ENCODE measurements at places on chromosomes 16 and 17. TPM values are rescaled to one million over a fixed set of nuclear protein-coding genes. Genes with fewer than 3 reads are reported as not detected.

- no peak for DNase-seq
These were observed 2.4 kb upstream of the TTLL6 start for GRCh38 chr17:48819466-48819865.

Gene SLC16A3
- total RNA-seq = 137 TPM

Gene PCGF2
- 6.4 TPM for total RNA-seq

DNA sequence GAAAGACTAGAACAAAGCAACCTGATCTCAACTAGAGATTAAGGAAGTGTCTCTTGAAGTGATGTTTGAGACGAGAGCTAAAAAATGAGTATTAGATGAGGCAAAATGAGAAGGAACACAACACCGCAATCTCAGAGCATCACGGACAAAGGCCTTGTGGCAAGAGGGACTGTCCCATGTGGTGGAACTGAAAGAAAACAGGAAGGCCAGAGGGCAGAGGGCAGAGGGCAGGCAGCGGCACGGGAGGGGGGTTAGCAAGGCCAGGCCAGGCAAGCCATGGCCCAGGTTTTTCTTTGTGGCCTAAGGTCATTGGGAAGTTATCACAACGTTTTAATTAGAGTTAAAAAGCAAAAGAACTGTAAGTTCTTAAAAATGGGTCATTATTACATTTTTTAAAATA, 22.5 kb downstream of the RPA1 start:
- no peak for DNase-seq

Gene RNF43
- total RNA-seq = 0.13 TPM

Gene WNT3
- 1.9 TPM for total RNA-seq

DNA sequence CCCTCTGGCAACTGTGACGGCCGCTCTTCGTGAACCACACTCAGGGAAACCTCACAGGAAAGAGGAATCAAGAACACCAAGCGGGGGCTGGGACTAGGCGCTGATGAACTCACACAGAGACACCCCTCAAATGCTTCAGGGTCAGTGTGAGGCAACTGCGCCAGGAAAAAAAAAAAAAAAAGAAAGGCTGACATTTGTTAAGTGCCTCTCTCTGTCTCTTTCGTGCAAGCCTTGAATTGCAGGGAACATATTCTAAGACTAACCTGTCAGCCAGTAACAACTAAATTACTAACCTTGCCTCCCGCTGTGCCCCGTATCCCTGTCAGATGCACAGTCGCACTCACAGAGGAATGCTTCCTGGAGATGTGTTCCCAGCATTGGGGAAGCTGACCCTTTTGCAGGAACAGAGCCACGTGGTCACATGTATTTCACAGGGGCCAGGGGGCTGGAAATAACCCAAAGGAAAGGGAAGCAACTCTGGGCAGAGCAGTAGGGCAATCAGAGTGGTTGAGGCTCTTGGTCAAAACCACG, 247.8 kb downstream of the XYLT1 start:
- DNase-seq = no peak

Gene ASPSCR1
- total RNA-seq = 25.5 TPM

Gene CCL7
- 0.11 TPM for total RNA-seq

Gene HEATR9
- not detected for total RNA-seq

DNA sequence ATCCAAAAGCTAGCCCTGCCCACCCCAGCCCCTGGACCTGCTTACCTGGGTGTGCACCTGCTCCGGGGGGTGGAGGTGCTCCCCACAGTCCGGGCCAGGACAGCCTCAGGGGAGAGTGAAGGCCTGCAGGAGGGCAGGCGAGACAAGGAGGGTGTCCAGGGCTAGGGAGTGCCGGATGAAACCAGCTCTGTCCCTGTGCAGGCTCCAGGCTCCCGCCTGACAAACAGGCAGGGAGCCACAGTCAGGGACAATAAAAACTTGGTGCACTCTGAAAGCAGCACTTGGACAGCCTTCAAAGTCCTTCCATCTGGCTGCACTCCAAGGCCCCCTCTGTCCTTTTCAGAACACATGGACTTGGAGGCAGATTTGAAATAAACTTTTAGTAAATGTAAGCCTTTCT, 3.9 kb downstream of the PAQR4 start:
- no peak for DNase-seq

DNA sequence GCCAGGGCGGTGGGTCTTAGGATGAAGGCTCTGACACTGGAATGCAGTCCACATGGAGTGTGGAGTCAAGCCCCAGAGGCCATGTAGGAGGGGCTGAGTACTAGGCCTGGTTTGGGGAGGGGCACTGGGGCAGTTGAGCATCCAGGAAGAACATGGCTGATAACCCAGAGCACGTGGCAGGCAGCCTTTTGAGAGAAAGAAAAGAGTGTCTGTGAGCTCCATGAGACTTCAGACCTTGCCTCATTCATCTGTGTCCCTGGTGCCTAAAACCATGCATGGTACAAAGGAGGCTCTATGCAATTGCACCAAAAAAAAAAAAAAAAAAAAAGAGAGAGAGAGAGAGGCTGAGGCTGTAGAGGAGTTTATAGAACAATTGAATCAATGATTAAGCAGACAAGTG, 14.6 kb downstream of the SLC46A1 start:
- no peak for DNase-seq

DNA sequence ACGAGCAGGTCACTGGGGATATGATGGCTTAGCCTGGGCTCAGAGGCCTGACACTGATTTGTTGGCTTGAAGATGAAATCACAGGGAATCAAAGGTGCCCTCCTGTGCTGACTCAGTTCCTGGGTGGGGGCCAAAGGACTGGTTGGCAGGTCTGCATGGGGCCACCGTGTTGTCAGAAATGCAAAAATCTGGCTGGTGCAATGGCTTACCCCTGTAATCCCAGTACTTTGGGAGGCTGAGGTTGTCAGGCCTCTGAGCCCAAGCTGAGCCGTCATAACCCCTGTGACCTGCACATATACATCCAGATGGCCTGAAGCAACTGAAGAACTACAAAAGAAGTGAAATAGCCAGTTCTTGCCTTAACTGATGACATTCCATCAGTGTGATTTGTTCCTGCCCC, 314.2 kb downstream of the WWOX start:
- no peak for DNase-seq

DNA sequence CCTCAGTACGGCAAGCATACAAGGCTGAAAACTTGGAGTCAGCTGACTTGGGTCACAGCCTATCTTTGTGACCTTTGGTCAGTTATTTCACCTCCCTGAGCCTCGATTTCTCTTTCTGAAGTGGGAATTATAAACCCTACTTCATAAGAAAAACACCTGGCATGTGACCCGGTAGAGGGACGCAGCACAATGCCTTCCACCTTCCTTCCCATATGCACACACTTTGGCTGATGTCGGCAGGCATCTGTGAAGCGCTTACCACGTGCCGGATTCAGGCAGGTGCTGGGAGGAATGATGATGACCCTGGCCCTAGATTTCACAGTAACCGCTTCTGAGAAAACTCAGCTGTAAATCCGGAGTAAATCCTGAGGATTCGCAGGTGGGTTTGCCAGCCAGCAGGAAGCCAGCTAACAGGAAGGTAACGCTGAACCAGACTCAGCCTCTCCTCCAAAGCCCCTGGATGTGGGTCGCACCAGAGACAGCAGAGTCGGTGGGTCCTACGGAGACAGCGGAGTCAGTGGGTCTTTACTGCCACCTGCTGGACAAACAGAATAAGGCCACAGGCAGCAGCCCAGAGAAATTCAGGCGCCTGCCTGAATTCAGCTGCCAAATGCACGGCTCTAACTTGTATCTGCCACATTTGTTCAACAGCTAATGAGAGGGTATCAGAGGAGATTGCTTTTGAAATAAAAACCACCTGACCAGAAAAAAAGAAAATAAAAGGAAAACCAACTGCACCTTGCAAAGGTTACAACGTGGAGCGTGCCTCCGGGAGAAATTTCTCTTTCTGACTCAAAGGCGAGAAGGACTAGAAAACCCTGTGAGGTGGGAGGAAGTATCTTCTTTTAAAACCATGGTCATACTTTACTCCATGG, 16.6 kb downstream of the COPRS start:
- peak; percentile 43 for DNase-seq

Gene KRTAP17-1
- total RNA-seq = not detected

DNA sequence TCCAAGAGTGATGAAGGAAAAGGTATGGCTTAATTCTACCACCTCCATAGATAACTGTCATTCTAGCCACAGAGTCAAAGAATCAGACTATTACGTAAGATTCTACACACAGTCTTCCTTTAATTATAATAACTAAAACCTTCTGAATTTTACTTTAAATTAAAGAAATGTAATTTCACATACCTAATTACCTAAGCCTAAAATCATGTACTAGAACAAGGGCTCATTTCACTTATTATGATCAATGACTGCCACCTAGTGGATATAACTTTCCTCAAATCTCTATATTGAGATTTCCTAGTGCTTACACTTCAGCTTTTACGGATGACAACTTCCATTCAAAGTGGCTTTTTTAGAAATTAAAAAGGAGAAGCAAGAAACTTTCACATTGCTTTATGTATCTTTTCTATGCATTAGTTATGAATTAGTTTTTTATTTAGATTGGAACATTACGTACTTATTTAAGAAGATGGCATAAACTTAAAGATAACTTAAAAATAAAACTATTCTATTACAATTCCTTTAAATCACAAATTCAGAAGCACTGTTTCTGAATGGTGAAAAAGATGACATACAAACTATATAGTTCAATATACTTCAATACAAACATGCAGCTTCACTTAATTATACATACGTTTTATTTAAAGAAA, 18.2 kb upstream of the ABCA10 start:
- no peak for DNase-seq

- no peak for DNase-seq
These were observed 31.2 kb upstream of the CD300E start for GRCh38 chr17:74654742-74655141.

- DNase-seq = no peak
These were observed 490.9 kb downstream of the SHISA9 start for GRCh38 chr16:13392341-13392740.

- no peak for DNase-seq
These were observed 16.0 kb downstream of the CENPX start for GRCh38 chr17:82006468-82007227.

Gene RNF222
- total RNA-seq = not detected

DNA sequence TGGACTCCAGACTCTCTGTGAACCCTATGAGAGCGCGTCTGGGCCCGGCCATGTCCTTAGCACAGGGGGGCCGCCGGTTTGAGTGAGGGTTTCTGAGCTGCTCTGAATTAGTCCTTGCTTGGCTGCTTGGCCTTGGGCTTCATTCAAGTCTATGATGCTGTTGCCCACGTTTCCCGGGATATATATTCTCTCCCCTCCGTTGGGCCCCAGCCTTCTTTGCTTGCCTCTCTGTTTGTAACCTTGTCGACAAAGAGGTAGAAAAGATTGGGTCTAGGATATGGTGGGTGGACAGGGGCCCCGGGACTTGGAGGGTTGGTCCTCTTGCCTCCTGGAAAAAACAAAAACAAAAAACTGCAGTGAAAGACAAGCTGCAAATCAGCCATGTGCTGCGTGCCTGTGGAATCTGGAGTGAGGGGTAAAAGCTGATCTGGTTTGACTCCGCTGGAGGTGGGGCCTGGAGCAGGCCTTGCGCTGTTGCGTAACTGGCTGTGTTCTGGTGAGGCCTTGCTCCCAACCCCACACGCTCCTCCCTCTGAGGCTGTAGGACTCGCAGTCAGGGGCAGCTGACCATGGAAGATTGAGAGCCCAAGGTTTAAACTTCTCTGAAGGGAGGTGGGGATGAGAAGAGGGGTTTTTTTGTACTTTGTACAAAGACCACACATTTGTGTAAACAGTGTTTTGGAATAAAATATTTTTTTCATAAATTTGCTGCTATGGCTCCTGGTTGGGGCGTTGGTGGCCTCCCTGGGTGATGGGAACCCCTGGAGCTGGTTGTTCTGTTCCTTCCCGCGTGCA, 23.1 kb downstream of the STAT5A start:
- DNase-seq = no peak

Gene TNFSF13
- 1.1 TPM for total RNA-seq

- DNase-seq = no peak
These were observed 73.4 kb downstream of the ZNF778 start for GRCh38 chr16:89290887-89291286.

DNA sequence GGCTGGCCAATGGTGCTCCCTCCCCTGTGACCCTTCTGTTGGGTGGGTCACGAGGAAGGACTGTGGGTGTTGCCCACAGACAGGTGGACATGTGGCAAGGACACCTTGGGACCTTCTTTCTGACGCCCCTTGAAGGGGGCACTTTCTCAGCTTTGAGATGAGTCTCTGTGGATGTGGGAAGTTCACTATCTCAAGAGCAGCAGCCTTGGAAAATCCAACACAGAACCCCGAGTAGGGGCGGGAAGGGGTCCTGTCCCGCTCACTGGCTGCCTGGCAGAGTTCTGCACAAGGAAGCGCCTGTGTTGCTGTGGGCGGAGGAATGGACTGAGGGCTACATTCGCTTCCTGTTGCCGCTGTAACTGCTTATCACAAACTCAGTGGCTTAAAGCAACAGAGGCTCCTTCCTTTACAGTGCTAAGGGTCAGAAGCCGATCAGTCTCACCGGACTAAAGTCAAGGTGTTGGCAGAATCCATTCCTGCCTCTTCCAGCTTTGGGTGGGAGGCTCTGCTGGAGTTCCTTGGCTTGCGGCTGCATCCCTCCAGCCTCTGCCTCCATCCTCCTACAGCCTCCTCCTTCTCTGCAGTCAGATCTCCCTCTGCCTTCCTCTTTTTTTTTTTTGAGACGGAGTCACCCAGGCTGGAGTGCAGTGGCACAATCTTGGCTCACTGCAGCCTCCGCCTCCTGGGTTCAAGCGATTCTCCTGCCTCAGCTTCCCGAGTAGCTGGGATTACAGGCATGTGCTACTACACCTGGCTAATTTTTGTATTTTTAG, 305.2 kb downstream of the SEC14L1 start:
- DNase-seq = no peak

Gene LDHD
- total RNA-seq = 1.6 TPM

GRCh38 chr16:24440306-24440705, 99.1 kb upstream of the RBBP6 start:
- DNase-seq = no peak

- DNase-seq = peak; percentile 10
These were observed 396.9 kb downstream of the CDH13 start for GRCh38 chr16:83023640-83024039.

DNA sequence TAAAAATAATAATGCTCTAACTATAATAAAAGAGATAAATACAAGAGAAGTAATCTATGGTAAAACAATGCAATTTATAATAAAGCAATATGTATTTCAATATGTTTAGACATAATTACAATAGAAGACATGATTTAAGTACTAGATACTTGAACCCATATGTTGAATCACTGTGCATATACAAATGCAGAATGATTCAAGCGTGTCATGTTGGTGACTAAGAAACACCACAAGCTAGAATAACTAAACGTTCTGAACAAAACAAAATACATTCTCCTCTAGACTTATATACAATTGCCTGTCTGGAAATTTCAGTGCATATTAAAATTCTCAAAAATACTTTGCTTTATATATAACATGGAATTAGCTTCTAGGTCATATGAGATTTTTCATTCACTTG, 11.2 kb downstream of the TADA2A start:
- DNase-seq = no peak

Gene DNAH17
- not detected for total RNA-seq

- DNase-seq = no peak
These were observed 4.0 kb downstream of the KCNJ16 start for GRCh38 chr17:70078994-70079531.

DNA sequence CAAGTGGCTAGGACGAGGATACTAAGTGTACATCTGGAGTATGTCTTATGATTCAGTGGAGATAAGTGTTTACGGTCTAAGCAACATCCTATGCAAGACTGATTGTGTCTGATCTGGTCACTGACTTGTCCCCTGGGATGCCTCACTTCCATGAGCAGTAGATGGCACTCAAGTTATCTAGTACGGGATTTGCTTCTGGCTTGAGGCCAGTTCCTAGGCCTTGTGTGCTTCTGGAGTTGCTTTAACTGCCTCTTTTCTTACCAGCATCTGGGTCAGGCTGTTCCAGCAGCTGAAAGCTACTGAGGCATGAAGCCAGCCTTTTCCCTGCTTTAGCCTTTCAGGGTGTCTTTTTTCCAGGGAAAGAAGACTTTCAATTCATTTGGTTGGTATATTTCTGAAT, 23.0 kb downstream of the SUPT6H start:
- no peak for DNase-seq

Gene TTLL6
- total RNA-seq = not detected
